Kidney epithelial cell (primary cell): ENCODE measurements at places on chromosomes 3 and 15.

DNA sequence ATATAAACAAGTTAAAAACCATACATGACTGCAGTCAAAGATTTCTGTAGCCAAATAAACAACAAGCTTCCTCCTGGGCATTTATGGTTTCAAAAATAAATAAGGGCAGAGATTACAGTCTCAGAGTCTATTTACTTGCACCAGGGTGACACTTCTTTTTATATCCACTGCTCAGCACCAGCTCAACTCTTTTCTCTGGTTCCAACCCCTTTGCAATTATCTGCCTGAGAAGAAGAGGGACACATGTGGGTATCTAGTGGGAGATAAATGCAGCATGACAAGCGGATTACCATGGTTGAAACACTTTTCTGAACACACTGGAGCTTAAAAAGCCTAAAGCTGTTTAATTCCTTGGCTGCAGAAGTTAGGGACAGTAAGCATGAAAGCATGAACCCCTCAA, 311.5 kb downstream of the CNTN3 start:
- DNase-seq: no peak

DNA sequence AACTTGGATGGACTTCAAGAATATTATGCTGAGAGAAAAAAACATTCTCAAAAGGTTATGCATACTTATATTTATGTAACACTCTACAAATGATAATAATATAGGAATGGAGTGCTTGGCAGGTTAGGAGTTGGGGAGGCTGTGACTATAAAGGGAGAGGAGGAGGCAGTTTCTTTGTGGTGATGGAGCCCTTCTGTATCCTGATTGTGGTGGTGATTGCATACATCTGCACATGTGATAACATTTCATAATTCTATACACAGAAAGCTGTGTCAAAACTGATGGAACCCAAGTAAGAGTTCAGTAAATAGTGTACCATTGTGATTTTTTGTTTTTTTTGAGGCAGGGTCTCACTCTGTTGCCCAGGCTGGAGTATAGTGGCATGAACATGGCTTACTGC, 31.7 kb upstream of the FAM3D start:
- DNase-seq: no peak

- no peak for DNase-seq
These were observed 46.5 kb downstream of the PSMD6 start for GRCh38 chr3:63976872-63977200.

DNA sequence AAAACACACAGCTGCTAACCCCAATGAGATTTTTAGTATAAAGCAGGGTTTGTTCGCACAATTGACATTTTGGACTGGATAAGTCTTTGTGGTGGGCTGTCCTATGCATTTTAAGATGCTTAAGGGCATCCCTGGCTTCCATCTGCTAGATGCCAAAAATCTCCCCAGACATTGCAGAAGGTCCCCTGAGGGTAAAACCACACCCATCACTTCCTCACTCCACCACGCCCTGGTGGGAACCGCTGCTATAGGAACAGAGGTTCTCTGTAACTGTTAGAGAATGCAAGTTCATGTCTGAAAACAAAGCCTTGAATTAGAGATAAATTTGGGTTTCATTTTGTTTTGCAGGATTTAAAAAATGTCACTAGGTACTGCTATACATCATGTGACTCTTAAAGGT, 67.7 kb downstream of the ARHGEF26 start:
- DNase-seq: no peak

GRCh38 chr15:25178835-25179672, 224.3 kb downstream of the SNRPN start:
- DNase-seq: no peak

DNA sequence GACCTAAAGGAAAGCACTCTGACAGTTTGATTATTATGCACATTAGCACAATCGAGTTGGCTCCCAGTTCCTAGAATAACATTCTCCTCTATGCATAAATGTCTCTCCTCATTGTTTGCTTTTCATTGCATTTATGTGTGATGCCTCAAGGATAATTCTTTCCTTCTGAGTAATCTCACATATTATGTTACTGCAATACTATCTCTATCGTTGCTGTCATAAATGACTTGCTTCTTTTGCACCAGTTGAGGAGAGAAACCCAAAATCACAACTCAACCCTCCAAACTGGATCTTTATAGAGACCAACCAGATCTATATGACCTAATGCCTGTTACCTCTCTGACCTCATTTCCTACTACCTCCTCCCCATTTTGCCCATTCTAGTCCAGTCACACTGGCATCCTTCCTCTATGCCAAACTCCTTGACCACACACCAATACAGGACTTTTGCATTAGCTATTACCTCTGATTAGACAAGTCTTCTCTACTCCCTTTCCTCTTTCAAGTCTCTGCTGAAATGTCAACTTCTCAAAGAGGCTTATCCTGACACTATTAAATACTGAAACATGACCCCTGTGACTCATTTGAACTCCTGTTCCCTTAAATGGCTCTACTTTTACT, 1026.0 kb downstream of the TUSC7 start:
- DNase-seq: no peak

- no peak for DNase-seq
These were observed 64.8 kb downstream of the ZBTB20 start for GRCh38 chr3:115082260-115082659.

DNA sequence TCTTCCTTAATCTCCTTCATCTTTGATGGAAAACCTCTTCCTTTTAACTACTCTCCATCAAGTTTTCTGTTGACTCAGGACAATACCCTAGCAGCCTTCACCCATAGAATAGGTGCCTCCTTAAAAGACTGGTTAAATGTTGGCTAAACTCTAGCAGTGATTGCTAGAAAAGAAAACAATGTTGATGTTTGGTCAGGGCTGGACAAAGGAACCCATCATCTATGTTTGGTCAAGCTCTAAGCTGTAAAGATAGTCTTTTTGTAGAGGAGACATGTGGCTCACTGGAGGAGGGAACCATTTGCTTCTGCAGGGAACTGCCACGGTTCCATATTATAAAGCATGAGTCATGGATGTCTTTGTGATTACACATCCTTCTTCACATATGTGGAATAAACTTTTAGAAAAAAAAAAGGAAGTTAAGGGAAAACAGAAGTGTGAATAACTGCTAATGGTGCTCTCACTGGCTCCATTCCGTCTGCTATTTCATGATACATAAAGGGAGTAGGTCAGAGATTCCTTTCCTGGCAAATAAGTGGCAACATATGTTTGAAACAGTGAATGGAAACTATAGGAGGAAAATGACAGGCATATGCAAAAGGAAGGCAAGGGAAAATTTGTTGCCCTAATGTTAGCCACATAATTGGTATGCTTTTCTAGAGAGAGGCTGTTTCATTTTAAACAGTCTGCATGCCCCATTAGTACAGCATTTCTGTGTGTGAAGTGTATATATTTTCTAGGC, 78.2 kb downstream of the CMSS1 start:
- peak; percentile 70 for DNase-seq

DNA sequence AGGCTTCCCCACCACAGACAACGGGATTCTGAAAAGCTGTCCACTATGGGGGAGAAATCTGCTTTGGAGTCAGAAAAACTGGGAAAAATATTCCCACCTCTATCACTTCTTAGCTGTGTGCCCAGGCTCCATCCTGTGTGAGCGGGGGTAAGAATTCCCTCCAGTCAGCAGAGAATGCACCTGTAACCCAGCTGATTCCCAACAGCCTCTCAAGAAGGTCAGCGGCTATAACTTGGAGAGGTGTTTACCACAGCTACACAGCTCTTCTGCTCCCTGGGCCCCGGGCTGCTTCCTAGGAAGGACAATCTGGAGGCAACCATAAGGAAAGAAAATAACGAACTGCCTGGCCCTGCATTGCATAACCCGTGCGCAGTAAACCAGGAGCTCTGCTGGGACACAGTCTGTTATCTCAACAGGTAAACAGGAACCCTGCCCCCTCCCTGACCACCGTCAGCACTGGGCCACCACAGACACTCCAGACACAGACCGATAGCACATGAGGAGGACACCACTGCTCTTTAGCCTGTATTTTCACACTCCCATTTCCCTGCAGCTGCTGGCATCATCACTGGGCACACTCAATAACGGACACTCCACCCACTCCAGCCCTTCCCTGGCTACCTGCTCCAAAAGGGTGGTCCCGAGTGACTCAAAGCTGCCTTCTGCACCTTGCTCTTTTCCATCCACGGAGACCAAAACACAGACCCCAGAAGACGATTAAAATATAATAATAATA, 2.1 kb downstream of the RAB43 start:
- DNase-seq: no peak

DNA sequence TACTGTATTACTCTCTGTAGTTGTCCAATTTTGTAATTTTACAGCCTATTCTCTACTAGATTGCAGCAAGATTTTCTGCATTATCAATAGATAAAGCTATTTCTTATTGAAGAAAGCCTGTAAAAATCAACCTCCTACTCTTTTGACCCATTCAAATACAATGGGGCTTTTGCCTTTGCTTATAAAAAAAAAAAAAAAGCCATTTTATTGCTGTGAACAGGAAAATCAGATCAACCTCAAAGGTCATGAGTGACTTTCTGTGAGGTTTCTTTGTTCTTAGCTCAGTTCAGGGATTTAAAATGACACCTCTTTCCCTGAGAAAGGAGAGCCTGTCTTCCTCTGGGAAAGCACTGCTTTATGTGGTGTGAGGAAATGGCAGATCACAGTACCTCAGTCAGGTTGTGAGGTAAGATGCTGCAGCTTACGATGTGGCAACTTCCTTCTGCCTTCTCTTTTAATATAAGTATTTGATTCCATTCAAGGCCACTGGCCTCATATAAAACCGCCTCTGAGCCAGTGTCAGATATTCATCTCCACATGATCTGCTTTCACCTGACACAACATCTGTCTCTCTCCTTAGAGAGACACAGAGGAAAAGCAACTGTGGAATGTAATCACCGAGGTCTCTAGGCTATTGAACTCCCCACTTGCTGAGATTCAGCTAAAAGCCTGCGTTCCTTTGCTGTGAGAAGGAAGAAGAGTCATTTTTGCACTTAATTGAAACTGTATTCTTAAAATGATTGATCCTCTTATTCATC, 161.5 kb upstream of the MB21D2 start:
- DNase-seq: no peak

- DNase-seq: no peak
These were observed 30.1 kb downstream of the MAP1A start for GRCh38 chr15:43547539-43547938.

DNA sequence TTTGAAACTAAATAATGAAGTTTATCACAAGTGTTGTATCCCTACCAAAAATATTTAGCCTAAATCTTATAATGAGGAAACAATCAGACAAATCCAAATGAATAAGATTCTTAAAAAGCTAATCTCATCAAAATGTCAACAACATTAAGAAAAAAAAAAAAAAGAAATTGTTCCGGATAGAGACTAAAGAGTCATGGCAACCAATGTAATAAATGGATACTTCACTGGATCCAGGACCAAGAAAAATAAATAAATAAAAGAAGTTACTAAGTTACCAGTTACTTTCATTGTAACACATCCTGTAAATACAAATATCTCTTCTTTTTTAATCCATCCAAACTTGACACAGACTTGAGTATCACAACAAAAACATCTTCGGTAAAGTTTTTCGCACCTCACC, 607 bp downstream of the MRPL47 start:
- DNase-seq: no peak
